ENCODE measurements at places on chromosomes 13 and 19.

DNA sequence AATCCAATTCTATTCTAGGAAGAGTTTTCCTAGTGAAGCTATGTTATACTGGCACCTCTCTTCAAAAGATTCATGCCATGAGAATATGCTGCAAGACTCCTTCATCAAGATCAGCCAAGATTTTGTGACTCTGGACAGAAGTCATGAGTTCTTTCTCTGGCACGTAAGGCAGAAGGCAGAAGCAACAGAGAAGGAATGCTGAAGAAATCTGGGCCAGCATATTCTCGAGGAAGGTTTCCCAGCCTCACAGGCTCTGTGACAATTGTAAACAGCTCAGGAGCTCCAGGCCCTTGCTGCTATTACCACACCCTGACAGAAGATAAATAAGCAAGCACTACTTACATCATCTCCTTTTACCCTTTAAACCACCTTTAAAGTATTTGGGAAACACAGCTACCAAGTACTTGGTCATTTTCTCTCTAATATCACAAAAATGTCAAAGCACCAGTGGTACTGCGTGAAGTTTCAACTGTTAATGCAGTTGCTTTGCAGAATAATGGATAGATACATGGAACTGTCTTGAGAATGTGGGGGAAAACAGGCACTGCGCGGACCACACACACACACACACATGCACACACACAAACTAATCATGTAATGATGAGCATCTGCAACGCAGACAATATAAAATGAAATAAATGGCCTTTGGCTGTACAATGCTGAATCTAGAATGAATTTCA is 55.4 kb downstream of the INTS6 start:
- DNase-seq, result no peak

- no peak for DNase-seq
Measured at GRCh38 chr13:31172001-31172400, 10.3 kb upstream of the HSPH1 start.

DNA sequence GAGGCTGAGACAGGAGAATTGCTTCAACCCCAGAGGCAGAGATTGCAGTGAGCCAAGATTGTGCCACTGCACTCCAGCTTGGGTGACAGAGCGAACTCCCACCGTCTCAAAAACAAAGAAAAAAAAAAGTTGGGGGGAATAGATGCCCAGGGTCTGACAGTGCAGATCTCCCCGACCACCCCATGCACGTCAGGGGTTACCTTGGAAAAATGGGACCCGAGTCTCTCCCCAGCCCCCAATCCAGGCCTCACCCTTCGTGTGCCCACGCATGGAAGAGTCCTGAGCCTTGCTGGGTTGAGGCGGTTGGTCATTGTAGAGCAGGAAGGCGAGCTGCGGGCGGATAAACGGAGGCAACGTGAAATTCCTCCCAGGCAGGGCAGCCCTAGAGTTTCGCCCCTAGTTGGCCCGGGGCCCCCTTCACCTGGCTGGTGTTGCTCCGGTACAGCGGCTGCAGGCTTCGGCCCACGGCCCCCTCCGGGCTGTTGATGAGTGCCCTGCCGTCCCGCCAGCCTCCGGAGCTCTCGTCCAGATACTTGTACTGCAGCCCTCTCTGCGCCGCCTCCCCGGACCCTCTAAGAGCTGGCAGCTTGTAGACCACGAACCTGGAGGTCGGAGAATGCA is 588 bp downstream of the DNASE2 start:
- DNase-seq, result no peak

- DNase-seq, result peak; percentile 47
Measured at GRCh38 chr13:50685491-50685890, 158.0 kb downstream of the DLEU7 start.

DNA sequence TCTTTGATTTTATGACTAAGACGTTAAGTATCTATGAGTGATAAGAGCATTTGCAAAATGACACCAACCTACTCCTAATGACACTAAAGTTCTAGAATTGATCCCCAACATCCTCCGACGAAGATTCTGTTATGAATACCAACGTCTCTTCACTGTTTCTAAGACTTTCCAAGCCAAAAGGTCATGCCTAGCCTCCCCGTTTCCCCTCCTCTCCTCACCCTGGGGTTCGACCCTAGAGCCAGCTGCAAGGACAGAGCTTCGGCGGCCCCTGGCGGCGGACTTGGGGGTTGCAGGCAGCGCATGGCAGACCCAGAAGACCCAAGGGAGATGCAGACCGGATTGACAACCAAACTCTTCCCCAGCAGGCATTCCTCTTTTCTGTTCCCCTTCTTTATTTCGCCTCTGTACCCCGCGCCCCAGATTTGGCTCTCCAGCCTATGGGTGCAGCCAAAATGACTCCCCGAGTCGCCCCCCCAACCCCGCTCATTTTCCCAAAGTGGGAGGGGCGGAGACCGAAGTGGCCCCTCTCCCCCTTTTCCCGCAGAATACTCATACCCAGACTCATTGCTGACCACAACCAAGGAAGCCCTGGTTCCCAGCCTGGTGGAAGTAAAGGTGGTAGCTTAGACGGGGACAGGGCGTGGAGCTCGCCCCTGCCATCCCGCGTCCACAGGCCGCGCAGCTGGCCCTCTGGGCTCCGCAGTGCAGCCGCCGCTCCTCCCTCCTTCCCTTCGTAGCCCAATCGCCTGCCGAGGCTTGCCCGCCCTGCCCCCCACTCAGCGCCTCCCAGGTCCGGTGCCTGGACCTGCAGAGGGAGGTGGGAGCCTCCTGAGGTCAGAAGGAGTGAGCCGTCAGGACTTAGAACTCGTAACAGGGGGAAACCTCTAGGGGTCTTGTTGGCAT is 4.1 kb upstream of the EML2 start:
- DNase-seq, result peak; percentile 57

GRCh38 chr19:41892173-41892902 is 9.4 kb downstream of the ARHGEF1 start:
- DNase-seq, result no peak

- no peak for DNase-seq
Measured at GRCh38 chr19:16795731-16796130, 33.5 kb upstream of the SIN3B start.

GRCh38 chr13:79782541-79783205 is 301.7 kb downstream of the NDFIP2 start:
- peak; percentile 68 for DNase-seq

DNA sequence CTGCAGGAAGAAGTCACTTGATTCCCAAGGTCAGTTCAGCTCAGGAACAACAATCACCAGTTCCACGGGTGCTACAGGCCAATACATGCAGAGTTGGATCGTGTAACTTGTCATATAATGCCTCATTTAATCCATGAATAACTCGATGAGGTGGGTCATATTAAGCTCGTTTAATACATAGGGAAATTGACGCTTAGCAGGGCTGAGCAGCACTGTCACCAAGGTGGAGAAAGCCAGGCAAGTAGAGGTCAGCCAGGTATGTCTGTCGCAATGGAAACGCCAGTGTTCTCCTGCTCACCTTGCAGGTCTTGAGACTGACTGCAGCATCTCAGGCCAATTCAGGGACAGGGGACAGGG is 52.3 kb downstream of the CCDC70 start:
- DNase-seq, result no peak

- DNase-seq, result no peak
Measured at GRCh38 chr19:49879243-49879963, 1.9 kb downstream of the TBC1D17 start.

DNA sequence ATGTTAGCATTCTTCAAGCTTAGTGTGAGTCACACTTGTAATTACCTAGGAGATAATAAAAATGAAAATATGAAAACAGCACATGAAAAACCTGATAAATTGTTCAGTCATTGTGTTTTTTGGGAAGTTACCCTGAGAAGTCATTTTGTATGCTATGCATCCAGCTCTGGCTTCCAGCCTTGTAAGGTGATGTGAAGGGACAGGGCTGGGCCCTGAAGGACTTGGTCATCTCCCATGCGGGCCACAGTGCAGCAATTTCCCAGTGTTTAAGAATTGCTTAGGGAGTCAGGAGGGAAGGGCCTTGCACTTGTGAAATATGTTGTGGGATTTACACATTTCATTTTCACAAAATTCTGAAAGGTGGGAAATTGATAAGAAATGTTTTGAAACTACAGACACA is 41.3 kb downstream of the ARHGEF7 start:
- no peak for DNase-seq

GRCh38 chr19:39543477-39543857 is 3.5 kb upstream of the EID2 start:
- DNase-seq, result no peak

- no peak for DNase-seq
Measured at GRCh38 chr19:35098413-35099049, 17.1 kb upstream of the FXYD3 start.

GRCh38 chr19:33507021-33507956 is 14.3 kb downstream of the PEPD start:
- no peak for DNase-seq

GRCh38 chr13:22468824-22469223 is 712.0 kb upstream of the SGCG start:
- no peak for DNase-seq

- no peak for DNase-seq
Measured at GRCh38 chr19:980133-980998, 3.8 kb upstream of the WDR18 start.

GRCh38 chr13:51068501-51068900 is 42.6 kb downstream of the C13orf42 start:
- DNase-seq, result no peak

DNA sequence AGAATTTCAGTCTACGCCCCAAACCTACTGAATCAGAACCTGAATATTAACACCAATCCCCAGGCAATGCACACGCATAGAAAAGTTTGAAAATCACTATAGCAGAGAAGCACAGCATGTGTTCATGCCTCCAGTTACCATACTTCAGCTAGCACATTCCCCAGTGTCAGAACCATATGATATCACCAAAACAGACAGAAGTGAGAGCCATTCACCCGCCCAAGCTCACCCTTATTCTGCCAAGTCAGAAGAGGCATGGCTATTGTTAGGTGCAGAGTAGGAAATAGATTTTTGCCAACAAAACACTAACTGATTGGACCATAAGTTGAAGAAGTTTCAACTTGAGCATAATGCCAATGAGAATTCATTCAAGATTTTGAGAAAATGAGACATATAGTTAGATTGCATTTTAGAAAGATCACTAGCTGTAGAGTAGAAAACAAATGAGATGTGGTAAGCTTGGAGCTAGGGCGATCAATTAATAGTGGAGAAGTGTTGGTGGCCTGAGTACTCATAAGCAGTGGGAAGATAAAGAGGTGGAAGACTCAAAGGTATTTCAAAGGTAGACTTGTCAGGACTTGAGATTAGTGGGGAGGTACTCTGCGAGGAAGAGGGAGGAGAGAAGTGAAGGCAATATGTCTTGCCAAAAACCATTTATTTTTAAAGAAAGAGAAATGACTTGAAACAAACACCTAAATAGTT is 492.4 kb downstream of the SUCLA2 start:
- DNase-seq, result no peak

GRCh38 chr13:111597191-111597611 is 276.8 kb downstream of the TEX29 start:
- no peak for DNase-seq

DNA sequence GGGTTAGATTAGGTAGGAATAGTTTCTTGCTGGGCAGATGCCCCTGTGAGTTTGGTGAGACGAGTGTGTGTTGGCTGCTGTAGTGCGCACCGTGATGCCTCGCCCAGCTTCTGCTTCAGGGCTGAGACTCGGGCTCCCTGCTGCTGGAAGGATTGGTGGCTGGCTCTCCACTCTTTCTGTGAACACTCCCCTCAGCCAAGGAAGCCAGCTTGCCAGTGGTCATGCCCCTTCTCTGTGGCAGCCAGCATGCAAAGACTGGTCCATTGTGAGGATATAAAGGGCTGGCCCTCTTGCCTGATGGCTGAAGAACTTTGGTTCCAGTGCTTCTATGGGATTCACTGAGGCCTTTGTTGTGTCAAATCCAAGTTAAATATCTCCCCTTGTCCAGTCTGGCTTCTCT is 2.9 kb upstream of the HTR2A start:
- no peak for DNase-seq

DNA sequence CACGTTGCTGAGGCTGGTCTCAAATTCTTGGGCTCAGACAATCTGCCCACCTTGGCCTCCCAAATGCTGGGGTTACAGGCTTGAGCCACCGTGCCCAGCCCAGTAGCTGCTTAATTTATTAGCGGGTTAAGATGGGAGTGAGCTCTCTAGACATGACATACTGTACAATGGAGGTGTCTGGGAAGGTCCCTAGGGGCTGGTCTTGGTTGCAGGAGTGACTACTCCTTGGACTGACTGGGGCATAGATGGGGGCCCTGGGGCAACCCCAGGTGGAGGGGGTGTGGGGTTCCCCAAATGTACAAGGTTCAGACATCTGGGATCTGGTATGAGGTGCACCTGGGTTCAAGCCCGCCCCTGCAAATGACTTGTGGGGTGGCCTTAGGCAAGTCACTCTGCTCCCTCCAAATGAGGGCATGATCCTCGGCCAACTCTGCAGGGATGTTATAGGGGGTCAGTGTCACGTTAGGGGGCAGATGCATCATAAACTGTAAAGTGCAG is 12.8 kb downstream of the CIB3 start:
- no peak for DNase-seq

DNA sequence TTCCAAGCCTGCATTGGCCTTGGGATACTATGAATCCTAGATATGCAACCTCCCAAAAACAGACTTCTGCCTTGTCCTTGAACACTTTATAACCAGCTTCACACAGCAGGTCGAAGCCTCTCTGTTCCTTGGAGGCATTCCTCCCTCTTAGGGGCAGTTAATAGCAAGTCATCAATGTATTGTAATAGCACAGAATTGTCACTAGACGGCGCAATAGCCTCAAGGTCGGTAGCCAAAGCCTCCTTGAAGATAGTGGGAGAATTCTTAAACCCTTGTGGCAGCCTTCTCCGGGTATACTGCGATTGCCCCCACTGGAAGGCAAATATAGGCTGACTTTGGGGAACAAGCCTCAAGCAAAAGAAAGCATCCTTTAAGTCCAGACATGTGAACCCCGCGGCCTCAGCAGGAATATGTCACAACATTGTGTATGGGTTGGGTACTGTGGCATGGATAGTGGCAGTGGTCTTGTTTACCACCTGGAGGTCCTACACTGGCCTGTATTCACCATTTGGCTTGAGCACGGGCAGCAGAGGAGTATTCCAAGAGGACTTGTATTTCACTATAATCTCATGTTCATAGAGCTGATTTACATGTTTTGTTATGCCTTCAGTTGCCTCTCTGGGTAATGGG is 61.1 kb downstream of the ZNF431 start:
- DNase-seq, result peak; percentile 3

DNA sequence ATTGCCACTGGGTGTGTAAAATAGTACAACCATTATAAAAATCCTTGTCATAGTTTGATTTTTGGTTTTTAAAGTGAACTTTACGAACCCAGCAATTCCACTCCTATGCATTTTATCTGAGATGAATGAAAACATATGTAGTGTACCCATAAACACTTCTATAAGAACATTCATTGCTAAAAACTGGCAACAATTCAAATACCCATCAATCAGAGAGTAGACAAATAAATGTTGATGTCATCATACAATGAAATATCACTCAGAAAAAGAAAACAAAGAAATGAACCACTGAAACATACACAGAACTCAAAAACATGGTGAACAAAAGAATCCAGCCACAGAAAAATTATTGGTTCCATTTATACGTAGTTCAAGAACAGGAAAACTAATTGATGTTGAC is 202.3 kb downstream of the ABCC4 start:
- DNase-seq, result no peak

GRCh38 chr19:12669270-12670158 is 2.9 kb downstream of the WDR83 start:
- peak; percentile 75 for DNase-seq
